ENCODE measurements at places on chromosomes 11 and 22. TPM values are rescaled to one million over a fixed set of nuclear protein-coding genes. Genes with fewer than 3 reads are reported as not detected.

The DDI1 gene
- total RNA-seq = not detected

The P4HA3 gene
- total RNA-seq = not detected

The GPHA2 gene
- not detected for total RNA-seq

The APOBEC3B gene
- 6.4 TPM for total RNA-seq

The AGBL2 gene
- 4.3 TPM for total RNA-seq

The MMP11 gene
- total RNA-seq = 0.32 TPM

The DEUP1 gene
- total RNA-seq = not detected

The CYP2D6 gene
- total RNA-seq = 2.2 TPM

The OR8B2 gene
- not detected for total RNA-seq

The CCDC73 gene
- total RNA-seq = not detected

The OR52E8 gene
- not detected for total RNA-seq

The PTPRCAP gene
- total RNA-seq = 65.2 TPM

The KRTAP5-8 gene
- not detected for total RNA-seq

The BEST1 gene
- 0.58 TPM for total RNA-seq

The CCDC116 gene
- 0.54 TPM for total RNA-seq

The CASP5 gene
- not detected for total RNA-seq

The GAL3ST1 gene
- 0.70 TPM for total RNA-seq

The FAM180B gene
- not detected for total RNA-seq

The CRELD2 gene
- total RNA-seq = 19.1 TPM

The PKP3 gene
- total RNA-seq = not detected

The POU2AF2 gene
- total RNA-seq = not detected

The KRTAP5-7 gene
- total RNA-seq = not detected

The FREY1 gene
- total RNA-seq = 0.91 TPM

The BBS1 gene
- total RNA-seq = 9.1 TPM

The ADAMTS15 gene
- not detected for total RNA-seq

The TTC36 gene
- total RNA-seq = 0.93 TPM

The SLC29A2 gene
- total RNA-seq = 6.1 TPM

The NRGN gene
- total RNA-seq = 12.0 TPM

The RAC2 gene
- total RNA-seq = 655 TPM

The VSTM5 gene
- total RNA-seq = not detected

The TMEM191B gene
- total RNA-seq = 1.9 TPM

The TSGA10IP gene
- total RNA-seq = not detected

The NLRP14 gene
- total RNA-seq = 0.21 TPM

The KRTAP5-1 gene
- total RNA-seq = not detected

The AP1B1 gene
- 48.9 TPM for total RNA-seq

The YPEL4 gene
- 1.4 TPM for total RNA-seq

The MS4A15 gene
- not detected for total RNA-seq

The CARNS1 gene
- 1.4 TPM for total RNA-seq

The NNMT gene
- not detected for total RNA-seq

The VPREB1 gene
- total RNA-seq = not detected

The OR5D13 gene
- not detected for total RNA-seq

Measured in activated naive CD4-positive, alpha-beta T cell treated with anti-CD3 and anti-CD28 coated beads, Interleukin-2, amount 50 U/mL, for 72 hours (primary cell).